ENCODE measurements at places on chromosomes 6 and 20. TPM values are rescaled to one million over a fixed set of nuclear protein-coding genes. Genes with fewer than 3 reads are reported as not detected.

IRF4 gene
- not detected for total RNA-seq

DNA sequence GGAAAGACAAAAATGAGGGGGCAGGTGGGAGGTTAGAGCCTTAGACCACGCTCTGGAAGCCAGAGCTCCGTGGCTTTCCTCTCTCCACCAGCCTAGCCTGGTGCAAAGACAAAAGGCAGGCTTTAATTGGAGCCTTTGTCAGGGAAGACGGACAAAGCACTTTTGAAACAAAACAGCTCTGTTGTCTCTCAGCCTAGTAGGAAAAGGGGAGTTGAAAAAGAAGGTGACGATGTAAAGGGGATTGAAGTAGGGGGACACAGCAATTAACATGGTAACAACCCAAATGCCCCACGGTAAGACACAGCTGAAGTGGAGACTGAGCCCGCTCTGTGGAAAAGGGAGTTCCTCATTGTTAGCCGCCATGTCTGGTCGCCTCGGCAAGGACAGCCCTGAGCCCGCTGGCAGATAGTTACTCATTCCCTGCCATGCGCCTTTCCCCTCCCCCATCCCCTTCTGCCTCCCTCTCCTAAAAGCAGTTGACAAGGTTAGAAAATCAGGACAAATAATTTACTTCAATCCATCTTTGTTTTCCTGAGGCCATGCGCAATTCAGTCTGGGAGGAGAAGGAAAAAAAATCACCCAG lies 93.0 kb downstream of the TCP11 start:
- no peak for DNase-seq

DNA sequence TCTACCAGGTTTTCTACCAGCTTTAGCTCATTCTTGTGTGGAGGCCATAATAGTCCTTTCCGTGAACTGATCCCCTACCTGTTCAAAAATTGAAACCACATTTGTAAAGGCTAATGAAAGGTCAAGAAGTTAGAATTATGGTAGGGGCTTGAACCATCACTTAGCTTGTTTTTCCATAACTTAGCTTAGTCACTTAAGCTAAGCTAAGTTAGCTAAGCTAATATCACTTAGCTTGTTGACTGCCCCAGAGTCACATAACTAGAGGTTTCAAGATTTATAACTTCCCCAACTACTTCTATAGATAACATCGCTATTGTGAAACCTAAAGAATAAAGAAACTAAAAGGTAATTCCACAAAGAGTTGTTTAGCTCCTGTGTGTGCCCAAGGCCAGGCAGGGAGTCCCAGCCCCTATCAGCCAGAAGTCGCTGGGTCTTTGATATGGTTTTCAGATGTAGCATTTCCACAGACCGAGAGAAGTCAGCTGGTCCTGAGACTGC lies 131.8 kb downstream of the VEGFA start:
- no peak for DNase-seq

GRCh38 chr6:158422629-158423238 lies 110.5 kb downstream of the TULP4 start:
- no peak for DNase-seq

GRCh38 chr20:3889489-3890397 lies 556 bp downstream of the PANK2 start:
- DNase-seq, result peak; percentile 38

DNA sequence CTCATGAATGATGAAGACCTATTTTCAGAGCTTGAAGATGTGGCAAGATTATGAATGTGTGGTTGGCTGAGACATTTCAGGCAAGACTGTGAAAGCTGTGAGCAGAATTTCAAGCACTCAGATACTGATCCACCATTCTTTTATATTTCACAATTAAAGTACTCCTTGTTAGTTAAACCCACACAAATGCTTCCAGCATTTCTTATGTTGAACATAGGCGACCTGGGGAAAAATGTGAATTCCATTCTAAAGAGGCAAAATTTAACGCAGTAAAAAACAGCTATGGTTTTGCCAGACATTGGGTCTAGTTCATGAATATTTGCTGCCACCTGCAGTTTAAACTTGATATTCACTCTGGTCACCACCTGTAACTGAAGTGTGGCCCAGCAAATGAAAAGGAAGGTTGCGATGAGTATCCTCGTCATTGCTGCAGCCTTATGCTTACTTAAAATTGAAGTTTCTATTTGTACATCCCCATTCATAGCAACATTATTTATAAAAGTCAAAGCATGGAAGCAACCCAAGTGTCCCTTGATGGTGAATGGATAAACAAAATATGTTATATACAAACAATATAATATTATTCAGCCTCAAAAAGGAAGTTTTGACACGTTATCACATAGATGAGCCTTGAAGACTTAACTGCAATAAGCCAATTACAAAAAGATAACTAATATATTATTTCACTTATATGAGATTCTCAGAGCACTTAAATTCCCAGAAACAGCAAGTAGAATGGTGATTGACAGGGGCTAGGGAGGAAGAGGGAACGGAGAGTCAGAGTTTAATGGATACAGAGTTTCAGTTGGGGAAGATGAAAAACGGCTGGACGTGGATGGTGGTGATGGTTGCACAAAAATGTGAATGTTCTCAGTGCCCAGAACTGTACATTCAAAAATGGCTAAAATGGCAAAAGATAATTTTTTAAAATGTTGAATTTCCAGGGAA lies 32.4 kb upstream of the FAM184A start:
- peak; percentile 65 for DNase-seq

Data from HT-29 (cell line).